ENCODE measurements at places on chromosomes 2 and 18.
A peak's percentile ranks its signal among the peaks of the same experiment; 100 is the strongest.

GRCh38 chr2:198371329-198371728 is 566.9 kb downstream of the PLCL1 start:
- no peak for ATAC-seq
- H3K4me3 ChIP-seq, result no peak overlapping the region
- no peaks in the 10 kb centered on the region for H3K4me1 ChIP-seq
- no peaks in the 10 kb centered on the region for H3K27me3 ChIP-seq

DNA sequence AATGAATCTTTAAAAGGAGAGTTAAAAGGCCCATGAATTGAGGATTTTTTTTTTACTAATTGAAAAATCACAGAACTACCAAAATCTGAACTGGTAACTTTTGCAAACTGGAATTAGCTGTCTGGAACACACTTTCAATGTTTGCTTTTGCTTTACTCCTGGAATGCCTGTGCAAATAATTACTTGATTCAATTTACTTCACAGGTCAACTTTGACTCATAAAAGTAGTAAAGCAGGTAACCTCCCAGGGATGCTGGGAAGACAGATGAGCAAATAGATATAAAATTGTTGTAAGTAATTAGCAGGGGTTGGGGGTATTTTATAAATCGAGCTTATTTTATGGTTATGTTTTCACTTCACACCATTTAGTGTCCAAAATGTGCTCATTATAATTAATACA is 398.3 kb upstream of the HNRNPA3 start:
- no peaks in the 10 kb centered on the region for H3K27me3 ChIP-seq
- H3K36me3 ChIP-seq, result no peaks in the 10 kb centered on the region
- peaks cover 5% of the 10 kb centered on the region for H3K4me1 ChIP-seq
- H3K27ac ChIP-seq, result no peak overlapping the region
- no peak for ATAC-seq

GRCh38 chr2:59167514-59167913 is 926.4 kb upstream of the FANCL start:
- no peaks in the 10 kb centered on the region for H3K27me3 ChIP-seq
- H3K4me1 ChIP-seq, result no peaks in the 10 kb centered on the region
- H3K27ac ChIP-seq, result no peak overlapping the region
- no peaks in the 10 kb centered on the region for H3K36me3 ChIP-seq
- H3K4me3 ChIP-seq, result no peak overlapping the region
- ATAC-seq, result no peak

DNA sequence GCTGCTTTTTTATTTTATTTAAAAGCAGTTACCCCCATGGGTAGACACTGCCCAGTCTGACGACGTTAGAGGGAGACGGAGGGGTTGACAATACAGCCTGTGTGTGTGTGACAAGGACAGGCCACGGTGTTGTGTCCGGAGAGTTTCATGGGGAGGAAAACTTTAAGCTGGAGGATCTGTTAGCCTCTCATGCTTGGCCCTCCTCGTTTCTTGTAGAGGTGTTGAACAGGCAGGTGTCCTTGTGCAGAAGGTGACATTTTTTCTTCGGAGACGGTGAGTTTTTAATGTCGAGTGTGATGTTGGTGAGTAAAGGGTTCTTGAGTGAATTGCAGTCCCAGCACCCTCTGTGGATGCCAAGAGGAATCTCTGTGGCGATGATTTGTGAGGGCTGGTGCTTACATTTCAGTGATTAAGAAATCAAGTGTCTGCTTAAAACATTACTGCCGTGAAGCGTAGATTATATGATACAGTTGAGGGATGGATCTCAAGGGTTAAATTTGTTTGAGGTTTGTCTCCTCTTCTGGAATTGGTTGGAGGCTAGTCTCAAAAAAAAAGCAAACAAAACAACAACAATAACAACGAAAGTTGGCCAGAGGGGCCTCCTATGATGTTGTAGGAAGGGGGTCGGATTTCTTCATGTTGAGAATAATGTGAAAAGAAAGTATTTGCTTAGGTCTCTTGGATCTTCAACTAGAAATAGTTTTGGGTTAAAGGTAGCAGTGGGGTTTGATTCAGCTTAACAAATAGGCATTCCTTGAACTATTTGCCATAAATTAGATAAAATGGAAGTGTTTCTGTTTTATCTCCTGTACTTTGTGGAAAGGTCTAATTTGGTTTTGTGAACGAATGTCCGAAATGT is 1.6 kb downstream of the NCOA1 start:
- no peaks in the 10 kb centered on the region for H3K27me3 ChIP-seq
- no peaks in the 10 kb centered on the region for H3K4me1 ChIP-seq
- H3K36me3 ChIP-seq, result no peaks in the 10 kb centered on the region

DNA sequence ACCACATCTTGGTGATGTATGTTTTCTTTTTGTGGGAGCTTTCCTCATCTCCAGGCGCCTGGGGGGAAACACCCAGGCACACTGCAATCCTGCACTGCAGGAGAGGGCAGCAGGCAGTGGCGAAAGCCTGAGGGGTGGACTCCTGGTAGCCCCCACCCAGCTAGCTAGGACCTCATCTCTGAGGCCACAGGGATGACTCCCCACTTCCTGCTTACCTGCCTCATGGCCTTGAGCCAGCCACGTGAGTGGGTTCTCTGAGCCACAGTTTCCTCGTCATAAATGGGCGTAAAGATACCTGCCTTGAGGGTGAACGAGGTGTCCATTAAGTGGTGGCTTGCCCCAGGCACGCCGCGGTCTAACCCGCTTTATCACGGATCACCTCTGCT is 19.1 kb downstream of the TRAF3IP1 start:
- peaks cover 32% of the 10 kb centered on the region for H3K36me3 ChIP-seq
- H3K27ac ChIP-seq, result no peak overlapping the region
- H3K27me3 ChIP-seq, result no peaks in the 10 kb centered on the region

DNA sequence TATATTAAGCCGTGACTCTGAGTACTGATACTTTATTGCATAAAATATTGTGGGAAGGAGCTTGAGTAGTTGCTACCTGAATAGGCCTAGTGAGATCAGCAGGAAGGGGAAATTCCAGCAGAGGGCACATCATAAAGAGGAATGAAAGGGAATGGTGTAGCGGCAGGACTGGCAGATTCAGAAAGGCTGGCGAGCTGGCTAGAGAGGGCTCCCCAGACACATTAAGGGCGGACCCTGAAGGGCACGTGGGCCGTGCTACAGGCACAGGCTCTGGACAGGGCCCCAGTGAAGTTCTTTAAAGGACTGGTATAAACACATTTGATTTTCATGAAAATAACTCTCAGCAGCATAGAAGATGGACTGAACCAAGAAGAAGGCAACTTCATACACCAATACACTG is 43.0 kb downstream of the PTPN2 start:
- no peaks in the 10 kb centered on the region for H3K36me3 ChIP-seq
- H3K4me3 ChIP-seq, result no peak overlapping the region
- no peak for ATAC-seq
- no peaks in the 10 kb centered on the region for H3K27me3 ChIP-seq
- H3K4me1 ChIP-seq, result peaks cover 5% of the 10 kb centered on the region

- peaks cover 2% of the 10 kb centered on the region for H3K4me1 ChIP-seq
- H3K4me3 ChIP-seq, result no peak overlapping the region
- H3K27me3 ChIP-seq, result no peaks in the 10 kb centered on the region
- H3K36me3 ChIP-seq, result peaks cover 100% of the 10 kb centered on the region
- ATAC-seq, result no peak
Measured at GRCh38 chr2:205745661-205746419, 63.5 kb downstream of the NRP2 start.

GRCh38 chr2:107543793-107544192 is 282.9 kb upstream of the RGPD4 start:
- peaks cover 10% of the 10 kb centered on the region for H3K27me3 ChIP-seq
- no peak overlapping the region for H3K27ac ChIP-seq
- no peaks in the 10 kb centered on the region for H3K36me3 ChIP-seq
- ATAC-seq, result no peak

DNA sequence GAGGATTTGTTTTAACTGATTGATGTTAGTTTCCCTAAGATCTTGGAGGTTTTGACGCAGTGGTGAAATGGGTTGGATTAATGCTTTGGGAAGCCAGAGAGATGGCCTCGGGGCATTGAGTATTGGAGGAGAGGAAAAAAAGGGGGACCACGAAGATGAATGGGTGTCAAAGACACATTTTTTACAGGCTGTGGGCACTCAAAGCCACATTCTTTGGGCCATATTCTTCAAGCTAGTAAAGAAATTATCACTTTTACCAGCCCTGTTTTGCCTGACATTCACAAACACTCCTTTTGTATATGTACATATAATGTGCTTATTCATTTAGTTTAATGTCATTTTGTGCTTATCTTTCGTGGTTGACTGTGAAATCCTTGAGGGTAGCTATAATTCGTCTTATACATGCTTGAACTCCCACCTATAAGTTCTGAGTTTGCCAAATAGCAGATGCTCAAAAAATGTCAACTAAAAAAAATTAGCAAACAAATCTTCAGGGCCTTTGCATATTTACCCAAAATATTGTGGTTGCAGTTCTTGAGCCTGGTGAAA is 146.3 kb downstream of the ARL6IP6 start:
- H3K4me1 ChIP-seq, result no peaks in the 10 kb centered on the region
- H3K27me3 ChIP-seq, result no peaks in the 10 kb centered on the region
- H3K36me3 ChIP-seq, result no peaks in the 10 kb centered on the region
- ATAC-seq, result no peak
- no peak overlapping the region for H3K27ac ChIP-seq

GRCh38 chr2:101697124-101698013 is at the start of gene MAP4K4:
Gene MAP4K4, plus strand, starts transcription at chr2:101697707. Its CDS starts 374 bp downstream, at chr2:101698081.
- H3K4me1 ChIP-seq, result no peaks in the 10 kb centered on the region
- H3K36me3 ChIP-seq, result no peaks in the 10 kb centered on the region
- peak within 1 kb of the TSS; percentile 71 for H3K4me3 ChIP-seq
- H3K27ac ChIP-seq, result peak within 1 kb of the TSS; percentile 90
- ATAC-seq, result peak; percentile 89

- H3K27me3 ChIP-seq, result no peaks in the 10 kb centered on the region
- no peaks in the 10 kb centered on the region for H3K4me1 ChIP-seq
- ATAC-seq, result no peak
- no peak overlapping the region for H3K4me3 ChIP-seq
- no peaks in the 10 kb centered on the region for H3K36me3 ChIP-seq
- H3K27ac ChIP-seq, result no peak overlapping the region
Measured at GRCh38 chr2:48227617-48228344, 302.2 kb upstream of the STON1 start.

DNA sequence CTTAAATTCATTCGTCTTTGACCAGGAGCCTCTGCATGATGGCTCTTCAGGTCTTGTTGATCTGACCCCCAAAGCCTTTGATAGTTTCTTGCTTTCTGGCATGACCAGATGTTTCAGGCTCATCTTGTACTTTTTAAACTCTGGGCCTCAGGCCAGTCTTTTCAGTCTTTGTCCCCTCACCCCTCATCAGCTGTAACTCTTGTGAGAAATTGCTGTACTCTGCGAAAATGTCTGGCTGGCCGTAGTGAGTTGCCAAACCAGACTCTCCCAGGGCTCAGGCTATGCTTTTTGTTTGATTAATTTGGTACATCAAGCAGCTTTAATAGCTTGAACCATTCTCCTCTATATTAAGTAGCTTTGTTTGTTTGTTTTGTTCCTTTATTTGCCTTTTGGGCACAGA is 75.9 kb downstream of the BABAM2 start:
- peaks cover 3% of the 10 kb centered on the region for H3K4me1 ChIP-seq
- H3K4me3 ChIP-seq, result no peak overlapping the region
- no peak overlapping the region for H3K27ac ChIP-seq
- no peak for ATAC-seq
- no peaks in the 10 kb centered on the region for H3K36me3 ChIP-seq

DNA sequence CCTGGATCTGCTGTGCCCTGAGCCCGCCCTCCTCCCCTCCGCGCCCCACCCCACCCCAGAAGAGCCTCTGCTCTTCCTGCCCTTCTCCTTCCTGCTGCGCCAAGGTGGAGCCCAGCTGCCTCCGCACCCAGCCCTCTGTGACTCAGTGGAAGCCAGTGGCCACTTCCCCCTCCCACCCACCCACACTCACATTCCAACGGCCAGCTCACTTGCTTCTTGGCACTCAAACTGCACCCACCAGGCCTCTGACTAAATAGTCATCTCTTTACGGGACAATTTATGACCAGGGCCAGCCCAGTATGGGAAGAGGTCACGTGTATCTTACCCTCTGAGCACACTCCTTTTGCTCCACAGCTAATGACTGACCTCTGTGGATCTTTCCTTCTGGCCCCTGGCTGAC is 150.4 kb upstream of the SLC1A4 start:
- H3K4me1 ChIP-seq, result peaks cover 37% of the 10 kb centered on the region
- H3K27me3 ChIP-seq, result no peaks in the 10 kb centered on the region
- no peak for ATAC-seq
- no peak overlapping the region for H3K4me3 ChIP-seq
- no peaks in the 10 kb centered on the region for H3K36me3 ChIP-seq
- H3K27ac ChIP-seq, result no peak overlapping the region

DNA sequence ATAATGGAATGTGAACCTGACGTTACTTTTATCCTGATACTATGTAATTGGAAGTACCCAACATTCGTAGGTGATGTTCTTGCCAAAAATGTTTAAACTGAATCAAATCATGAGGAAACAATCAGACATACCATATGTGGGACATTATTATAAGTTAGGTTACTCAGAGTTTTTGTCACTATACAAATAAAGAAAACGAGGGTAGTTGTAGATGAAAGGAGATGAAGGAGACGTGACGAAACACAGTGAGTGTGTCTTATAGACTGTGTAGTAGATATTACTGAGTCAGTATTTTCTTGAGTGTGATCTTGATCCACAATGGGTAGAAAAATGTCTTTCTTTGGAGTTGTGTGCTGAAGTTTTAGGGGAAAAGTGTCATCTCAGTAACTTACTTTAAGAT is 176.8 kb downstream of the ZNF407 start:
- peaks cover 6% of the 10 kb centered on the region for H3K36me3 ChIP-seq
- ATAC-seq, result no peak
- no peaks in the 10 kb centered on the region for H3K4me1 ChIP-seq
- H3K4me3 ChIP-seq, result no peak overlapping the region
- no peak overlapping the region for H3K27ac ChIP-seq

- no peaks in the 10 kb centered on the region for H3K27me3 ChIP-seq
- H3K4me3 ChIP-seq, result no peak overlapping the region
- H3K4me1 ChIP-seq, result peaks cover 66% of the 10 kb centered on the region
- no peaks in the 10 kb centered on the region for H3K36me3 ChIP-seq
Measured at GRCh38 chr2:65386344-65386743, 46.1 kb downstream of the SPRED2 start.

- H3K4me3 ChIP-seq, result no peak overlapping the region
- H3K4me1 ChIP-seq, result no peaks in the 10 kb centered on the region
- ATAC-seq, result no peak
- H3K27ac ChIP-seq, result no peak overlapping the region
- H3K27me3 ChIP-seq, result no peaks in the 10 kb centered on the region
Measured at GRCh38 chr2:58913082-58913726, 672.1 kb upstream of the FANCL start.

GRCh38 chr18:40662898-40663437 is 1292.1 kb upstream of the PIK3C3 start:
- H3K36me3 ChIP-seq, result no peaks in the 10 kb centered on the region
- ATAC-seq, result no peak
- H3K4me3 ChIP-seq, result no peak overlapping the region
- no peaks in the 10 kb centered on the region for H3K27me3 ChIP-seq
- no peaks in the 10 kb centered on the region for H3K4me1 ChIP-seq

DNA sequence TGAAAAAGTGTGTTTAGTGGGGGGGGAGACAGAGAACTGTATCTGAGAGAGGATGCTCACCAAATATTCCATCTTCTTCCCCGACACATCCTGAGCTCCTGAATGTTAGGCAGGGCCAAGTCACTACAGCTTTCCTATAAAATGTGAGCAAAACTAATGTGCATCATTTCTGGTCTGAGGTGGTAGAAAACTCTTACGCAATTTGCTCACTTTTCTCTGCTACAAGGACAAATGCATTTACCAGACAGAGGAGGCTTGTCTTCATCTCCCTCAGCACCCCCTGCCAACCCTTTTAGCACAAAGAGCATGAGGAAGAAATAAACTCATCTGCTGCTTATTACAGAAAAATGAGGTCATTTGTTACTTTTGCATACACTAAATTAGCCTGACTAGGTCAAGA is 554.0 kb downstream of the RNF144A start:
- no peak overlapping the region for H3K27ac ChIP-seq
- peaks cover 8% of the 10 kb centered on the region for H3K27me3 ChIP-seq
- no peak overlapping the region for H3K4me3 ChIP-seq
- no peak for ATAC-seq
- H3K4me1 ChIP-seq, result no peaks in the 10 kb centered on the region
- H3K36me3 ChIP-seq, result no peaks in the 10 kb centered on the region
